ENCODE measurements at places on chromosomes 2 and 18.

- DNase-seq, result no peak
Measured at GRCh38 chr18:76274468-76275289, 220.4 kb downstream of the ZNF516 start.

DNA sequence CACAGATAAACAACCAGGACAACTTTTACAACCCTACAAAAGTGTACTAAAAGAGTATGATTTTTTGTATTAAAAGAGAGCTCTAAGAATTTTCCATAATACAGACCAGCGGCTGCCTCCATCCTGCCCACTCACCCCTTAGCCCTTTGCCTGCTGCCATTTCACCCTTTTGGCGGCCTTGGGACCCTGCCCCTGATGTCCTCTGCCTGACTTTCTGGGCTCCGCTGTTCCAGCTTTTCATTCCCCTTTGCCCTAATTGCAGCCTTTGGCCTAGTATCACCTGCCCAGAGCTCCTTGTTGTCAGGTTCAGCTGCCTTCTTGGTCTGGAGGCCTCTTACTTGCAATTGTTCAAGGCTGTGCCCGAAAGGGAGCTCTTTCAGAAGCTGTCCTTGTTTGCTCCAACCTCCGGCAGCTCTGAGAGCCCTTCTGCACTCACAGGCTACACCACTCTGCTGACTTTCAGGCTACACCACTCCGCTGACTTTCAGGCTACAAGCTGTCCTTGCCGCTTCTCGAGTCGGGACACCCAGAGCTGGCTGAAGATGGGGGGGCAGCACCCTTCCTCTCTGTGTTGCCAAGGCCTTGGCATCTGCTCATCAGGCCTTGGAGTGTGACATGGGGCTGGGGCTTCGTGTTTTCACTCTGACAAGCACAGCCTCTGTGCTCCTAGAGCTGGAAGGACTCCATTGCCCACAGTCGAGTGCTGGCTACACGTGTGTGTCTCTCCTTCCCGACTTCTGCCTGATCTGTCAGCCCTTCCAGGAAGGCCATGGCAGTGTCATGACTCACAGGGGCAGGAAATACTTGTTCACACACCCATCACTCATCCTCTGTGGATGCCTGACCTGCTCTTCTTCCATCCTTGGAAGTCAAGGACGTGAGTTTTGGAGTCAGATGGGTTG is 43.1 kb upstream of the HDAC4 start:
- peak; percentile 11 for DNase-seq

DNA sequence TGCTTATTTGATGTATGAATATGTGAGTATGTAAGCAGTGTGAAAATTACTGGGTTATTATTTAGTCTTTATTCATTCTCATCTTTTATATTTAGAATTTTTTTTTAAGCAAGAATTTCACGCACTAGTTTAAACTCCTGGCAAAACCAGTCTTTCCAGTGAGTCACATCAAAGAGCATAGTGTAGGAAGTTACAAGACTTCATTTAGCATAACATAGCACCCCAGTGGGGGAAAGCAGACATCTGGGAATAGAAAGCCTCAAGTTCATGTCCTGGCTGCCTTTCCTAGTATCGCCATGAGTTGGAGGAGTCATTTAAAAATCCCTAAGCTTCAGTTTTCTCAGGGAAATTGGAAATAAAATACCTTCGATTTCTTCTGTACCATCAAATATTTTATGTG is 408.3 kb downstream of the NUP35 start:
- peak; percentile 0 for DNase-seq

GRCh38 chr2:129829588-129829987 is 149.9 kb upstream of the RAB6C start:
- no peak for DNase-seq

DNA sequence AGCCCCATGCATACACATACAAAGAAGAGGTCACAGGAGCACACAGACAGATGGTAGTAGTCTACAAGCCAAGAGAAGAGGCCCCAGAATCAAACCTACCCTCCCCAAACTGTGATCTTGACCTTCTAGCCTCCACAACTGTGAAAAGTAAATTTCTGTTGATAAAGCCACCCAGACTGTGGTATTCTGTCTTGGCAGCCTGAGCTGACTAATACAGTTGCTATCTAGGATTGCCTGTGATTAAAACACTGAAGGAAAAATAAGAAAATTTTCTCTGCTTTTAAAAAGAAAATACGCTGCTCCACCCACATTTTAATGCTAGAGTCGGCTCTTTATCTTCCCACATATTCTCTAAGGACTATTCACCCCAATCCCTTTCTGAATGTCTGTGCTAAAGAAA is 143.7 kb upstream of the TMEM200C start:
- DNase-seq, result peak; percentile 64

DNA sequence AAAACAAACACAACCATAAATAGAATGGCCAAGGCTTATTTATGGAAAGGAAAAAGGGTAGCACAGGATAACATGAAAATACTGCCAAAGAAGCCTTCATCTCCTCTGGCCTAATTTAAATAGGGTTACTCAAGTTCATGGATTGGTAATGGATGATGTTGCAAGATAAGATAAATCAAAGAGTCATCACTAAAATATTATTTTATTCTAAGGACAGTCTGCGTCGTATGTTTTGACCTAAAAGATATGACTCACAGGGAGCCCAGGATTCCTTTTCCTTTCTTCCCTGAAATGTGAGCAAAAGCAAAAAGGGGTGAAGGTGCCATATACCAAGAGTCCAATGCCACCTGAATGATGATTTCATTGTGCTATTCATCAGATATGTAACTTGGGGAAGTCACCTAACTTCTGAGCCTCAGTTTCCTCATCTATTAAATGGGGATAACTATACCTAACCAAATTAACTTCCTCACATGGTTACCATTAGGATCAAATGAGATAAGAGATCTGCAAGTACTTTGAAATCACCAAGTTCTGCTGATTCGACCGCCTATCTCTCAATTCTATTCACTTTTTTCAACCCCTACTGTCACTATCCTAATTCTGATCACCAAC is 137.7 kb downstream of the THADA start:
- DNase-seq, result peak; percentile 83
